ENCODE measurements at places on chromosomes 12 and 14.

- DNase-seq = no peak
These were observed 107.4 kb downstream of the TSHR start for GRCh38 chr14:81062816-81063215.

DNA sequence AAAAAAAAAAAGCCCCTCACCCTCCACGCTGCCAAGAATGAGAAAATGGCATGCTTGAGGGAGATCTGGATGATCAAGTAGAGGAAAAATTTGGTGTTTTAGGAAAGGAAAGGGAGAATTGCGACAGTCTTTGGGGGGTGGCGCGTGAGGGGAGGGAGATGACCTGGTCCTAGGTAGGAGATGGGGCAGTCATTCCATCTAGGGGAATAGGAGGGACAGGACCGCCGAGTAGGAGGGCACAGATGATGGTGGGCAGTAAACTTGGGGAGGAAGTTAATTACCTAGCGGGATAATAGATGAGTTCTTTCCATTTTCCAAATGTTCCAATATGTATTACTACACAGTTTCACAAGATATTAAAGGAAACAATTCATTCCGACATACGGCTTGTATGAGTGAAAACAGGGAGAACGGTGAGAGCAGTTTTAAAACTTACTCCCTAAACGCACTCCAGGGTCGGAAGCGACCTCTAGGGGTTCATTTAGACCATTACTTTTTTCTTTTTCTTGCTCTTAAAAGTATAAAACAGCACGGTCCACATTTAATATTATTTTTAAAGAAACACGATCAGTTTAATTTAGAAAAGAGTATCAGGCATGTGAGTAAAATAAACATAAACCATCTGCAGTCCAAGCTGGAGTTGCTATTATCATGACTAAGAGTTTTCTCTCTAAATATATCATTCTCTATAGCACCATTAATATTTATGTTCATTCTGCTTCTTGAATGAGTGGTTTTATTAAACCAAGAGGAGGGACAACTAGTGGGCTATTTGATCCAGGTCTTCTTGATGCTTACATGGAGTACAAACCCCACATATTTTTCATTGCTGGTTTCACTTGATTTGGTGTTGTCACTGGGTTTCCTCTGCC is 3.0 kb upstream of the FNTB start:
- DNase-seq = no peak

GRCh38 chr14:81551471-81551870 is 17.8 kb upstream of the SEL1L start:
- DNase-seq = no peak

- DNase-seq = no peak
These were observed 30.3 kb upstream of the INF2 start for GRCh38 chr14:104659146-104659545.

GRCh38 chr12:99383258-99383657 is 264.3 kb upstream of the GARIN6 start:
- no peak for DNase-seq

- DNase-seq = no peak
These were observed 173.6 kb downstream of the PDZRN4 start for GRCh38 chr12:41361738-41362137.

- DNase-seq = no peak
These were observed 1283.2 kb downstream of the TMEM121 start for GRCh38 chr14:106809615-106810014.

DNA sequence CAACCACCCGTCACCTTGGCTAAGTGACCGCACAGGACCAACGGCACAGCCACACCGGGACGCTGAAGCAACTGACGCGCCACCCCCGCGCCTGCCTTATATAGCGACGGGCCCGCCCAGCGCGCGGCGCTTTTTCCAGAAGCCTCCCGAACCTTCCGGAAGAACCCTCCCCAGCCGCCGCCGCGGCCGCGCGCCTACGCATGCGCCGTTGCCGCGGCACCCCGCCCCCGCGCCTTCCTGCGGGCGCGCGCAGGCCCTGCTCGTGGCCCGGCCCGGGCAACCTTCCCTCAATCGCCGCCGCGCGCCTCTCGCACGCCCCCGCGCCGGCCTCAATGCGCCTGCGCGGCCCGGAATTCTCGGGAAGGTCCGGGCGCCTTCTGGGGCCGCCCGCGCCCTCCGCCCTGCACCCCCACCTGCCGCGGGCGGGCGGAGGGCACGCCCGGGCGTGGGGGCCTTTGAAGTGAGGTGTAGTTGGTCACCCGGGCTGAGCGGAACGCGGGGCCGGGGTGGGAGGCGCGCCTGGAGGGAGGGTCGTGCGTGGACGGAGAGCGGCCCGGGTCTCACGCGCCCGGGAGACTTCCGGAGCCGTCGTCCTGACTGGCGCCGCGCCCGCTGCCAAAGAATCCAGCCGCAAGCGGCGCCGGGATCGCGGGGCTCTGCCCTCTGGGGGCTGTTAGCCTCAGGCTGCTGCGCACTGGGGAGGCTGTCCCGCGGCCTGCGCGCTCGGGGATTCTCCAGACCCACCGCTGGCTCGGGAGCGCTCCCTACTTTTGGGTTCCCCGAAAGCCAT is at the start of gene HSP90AA1:
HSP90AA1 (minus strand) TSS at position 73 of the 790 bp plus-strand sequence. CDS start 666 bp downstream, outside the sequence.
- peak; percentile 96 for DNase-seq

GRCh38 chr12:39047539-39048262 is 142.3 kb upstream of the CPNE8 start:
- no peak for DNase-seq

DNA sequence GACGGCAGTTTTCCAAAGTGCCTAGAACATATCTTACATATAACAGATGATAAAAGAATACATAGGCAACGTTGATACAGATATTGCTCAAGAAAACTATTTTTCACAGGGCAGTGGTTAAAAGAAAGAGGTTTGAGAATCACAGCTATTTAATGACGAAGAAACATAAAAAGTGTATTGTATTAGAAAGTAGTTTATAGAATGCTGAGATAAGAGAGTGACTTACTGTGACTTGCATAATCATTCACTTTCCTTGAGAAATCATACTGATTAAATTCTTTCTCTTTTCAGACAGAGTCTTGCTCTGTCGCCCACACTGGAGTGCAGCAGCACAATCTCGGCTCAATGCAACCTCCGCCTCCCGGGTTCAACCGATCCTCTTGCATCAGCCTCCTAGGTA is 57.7 kb downstream of the PPP1R12A start:
- no peak for DNase-seq

- no peak for DNase-seq
These were observed 84.4 kb downstream of the TMEM132D start for GRCh38 chr12:129819391-129819790.

DNA sequence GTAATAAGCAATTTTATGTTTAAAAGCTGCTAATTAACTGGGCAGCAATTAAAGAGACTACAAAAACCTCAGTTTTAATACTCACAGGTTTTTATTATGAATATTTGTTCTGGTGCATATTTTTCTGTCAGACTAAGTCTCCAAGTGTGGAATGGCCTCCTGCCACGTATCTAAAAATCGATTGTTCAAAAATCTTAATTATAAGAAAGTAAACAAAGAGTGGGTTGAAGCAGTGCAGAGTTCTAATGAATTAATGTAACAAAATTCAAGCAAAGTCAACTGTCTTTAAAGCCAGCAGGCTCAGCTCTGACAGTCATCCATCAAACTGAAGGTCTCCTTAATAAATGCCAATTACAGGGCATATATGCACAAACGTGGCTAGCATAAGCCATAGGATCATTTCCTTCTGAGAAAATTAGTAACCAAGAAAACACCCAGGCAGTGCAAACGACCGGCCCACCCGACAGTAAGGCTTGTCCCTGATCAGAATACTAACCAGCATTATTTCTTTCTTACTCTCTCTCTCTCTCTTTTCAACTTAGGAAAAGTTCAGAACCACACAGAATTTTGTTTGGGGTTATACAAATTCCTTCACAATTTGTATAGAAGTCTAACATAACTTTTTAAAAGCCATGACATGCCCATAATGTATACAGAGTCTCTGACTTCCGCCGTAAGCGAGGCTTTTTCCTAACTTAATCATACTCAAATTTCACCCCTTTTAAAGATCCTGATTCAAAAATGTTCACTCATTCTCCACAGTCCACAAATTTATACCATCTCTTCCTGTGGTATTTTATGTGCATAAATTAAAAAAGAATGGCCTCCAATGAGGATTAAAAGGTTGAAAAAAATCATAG is 83.8 kb downstream of the SLC25A21 start:
- no peak for DNase-seq

DNA sequence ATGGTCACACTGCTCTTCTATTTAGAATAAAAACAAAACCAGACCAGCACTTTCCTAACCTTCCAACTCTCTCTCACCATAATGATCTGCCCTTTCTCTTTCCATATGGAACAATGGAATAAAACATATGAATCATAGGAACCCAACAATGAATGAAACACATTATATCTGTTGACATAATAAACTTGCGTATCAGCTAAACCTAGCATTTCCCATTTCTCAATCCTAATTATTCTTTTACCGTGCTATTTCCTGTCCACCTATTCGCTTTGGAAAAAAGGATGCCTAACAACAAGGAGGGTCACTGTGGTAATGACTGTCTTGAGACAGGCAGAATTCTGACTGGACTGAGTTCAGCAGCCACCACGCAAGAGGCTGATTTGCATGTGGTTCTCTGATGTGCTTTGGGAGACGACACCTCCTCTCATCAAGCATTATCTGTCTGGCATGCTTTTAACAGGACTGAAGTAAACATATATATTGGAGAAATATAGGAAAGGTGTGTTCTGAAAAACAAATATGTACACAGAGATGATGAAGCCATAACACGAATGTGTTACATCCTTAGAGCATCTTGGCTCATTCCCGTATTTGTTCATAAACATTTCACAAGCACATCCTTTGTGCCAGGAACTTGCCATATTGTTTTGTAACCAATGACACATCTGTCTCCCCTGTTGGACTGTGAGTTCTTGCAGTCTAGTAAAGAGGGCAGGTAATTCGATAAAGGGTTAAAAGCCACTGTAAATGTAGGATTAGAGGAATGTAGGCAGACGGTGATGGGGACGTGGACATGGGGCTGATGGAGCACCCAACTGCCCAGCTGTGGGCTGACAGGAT is 87.7 kb downstream of the PTPRB start:
- no peak for DNase-seq

DNA sequence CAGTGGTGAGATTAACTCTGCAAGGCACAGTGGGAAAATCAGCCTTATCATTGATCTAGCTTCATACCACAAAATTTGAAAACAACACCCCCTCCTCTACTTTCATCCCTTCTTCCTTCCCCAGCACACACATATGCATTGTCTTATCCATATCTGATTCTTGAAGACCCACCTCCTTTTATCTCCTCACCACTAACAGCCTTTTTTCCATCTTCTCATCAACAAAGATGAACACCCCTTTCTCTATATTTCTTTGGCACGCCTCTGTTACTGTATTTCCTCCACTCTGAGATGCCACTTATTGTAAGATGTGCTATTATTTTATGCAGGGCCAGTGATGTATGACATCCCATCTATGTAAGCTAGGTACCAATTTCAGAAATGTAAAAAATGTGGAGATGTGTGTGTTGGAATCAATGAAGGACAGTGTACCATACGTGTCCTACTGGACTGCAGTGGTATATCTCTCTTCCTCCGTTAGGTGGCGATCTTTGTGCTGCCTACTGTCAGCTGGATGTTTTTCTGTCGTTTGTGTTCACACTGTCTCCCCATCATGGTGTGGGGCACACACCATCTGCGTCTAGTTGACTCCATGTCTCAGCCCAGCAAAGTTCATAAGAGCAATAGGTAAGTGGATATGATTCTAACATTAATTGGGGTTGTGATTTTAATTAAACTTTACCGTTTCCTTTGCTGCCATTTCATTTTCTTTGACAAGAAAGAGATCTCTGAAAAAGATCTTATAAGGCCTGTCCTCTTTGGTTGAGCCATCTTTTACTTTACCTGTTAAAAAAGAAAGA is 24.0 kb downstream of the CCDC38 start:
- peak; percentile 75 for DNase-seq

GRCh38 chr14:96442355-96442754 is 50.4 kb downstream of the AK7 start:
- DNase-seq = no peak

GRCh38 chr14:21233457-21234076 is 35.7 kb downstream of the HNRNPC start:
- no peak for DNase-seq

DNA sequence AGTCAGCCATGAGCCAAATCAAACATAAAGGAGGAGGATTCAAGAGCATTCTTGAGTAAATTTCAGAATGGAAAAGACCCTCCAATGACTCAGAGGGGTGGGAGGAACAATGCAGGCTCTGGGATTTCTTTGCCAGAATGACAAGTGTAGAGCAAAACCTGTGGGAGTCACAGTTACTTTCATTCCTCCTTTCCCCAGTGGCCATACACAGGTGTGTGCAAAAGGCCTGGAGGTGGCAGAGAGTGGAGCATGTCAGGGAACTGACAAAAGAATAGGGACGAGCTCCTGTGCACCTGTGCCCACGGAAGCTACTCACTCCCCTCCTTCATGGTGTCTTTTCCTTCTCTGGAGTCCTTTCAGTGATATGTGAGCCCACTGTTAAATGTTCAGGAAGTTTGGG is 9.4 kb upstream of the CIPC start:
- DNase-seq = no peak

- DNase-seq = no peak
These were observed 138.8 kb upstream of the RASSF8 start for GRCh38 chr12:25819691-25820090.

- no peak for DNase-seq
These were observed 68.7 kb downstream of the CCDC88C start for GRCh38 chr14:91348845-91349465.

GRCh38 chr14:97306133-97306759 is 509.1 kb downstream of the VRK1 start:
- DNase-seq = no peak

GRCh38 chr12:86261142-86261541 is 5.0 kb upstream of the MGAT4C start:
- DNase-seq = no peak

DNA sequence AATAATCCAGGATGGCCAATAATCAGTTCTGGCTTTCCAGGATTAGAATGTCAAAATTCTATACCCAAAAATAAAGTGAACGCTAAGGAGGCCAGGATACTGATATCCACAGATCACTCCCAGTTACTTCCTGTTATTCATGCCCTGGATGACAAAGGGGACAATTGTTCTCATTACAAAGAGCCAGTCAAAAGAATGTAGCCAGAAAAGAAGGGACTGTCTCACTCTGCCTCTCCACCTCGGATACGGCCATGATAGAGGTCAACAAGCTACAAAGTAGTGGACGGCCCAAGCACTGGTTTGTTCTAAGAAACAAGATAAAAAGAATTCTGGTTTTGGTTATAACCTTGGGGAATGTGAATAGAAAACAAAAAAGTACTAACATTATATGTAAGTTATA is 116.1 kb upstream of the ATF7IP start:
- DNase-seq = no peak

DNA sequence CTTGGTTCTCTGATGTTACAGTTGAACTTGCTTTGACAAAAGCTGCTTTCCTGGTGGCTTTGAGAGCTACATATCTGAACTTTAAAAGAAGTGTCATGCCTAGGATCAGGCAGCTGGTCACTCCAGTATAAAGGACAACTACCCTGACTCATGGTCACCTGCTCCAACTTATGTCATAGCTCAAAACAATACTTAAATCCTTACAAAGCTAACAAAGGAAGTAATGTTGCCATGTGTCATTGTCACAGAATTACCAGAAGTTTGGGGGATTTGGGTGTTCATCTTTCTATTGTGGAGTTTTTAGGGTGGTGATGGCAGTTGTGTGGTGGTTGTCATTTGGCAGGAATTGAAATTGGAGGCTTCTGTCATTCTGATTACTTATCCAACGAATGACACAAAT is 1.8 kb upstream of the TCP11L2 start:
- no peak for DNase-seq

GRCh38 chr12:131421509-131422186 is 289.2 kb upstream of the SFSWAP start:
- no peak for DNase-seq
